ENCODE measurements at places on chromosomes 1 and 21.

DNA sequence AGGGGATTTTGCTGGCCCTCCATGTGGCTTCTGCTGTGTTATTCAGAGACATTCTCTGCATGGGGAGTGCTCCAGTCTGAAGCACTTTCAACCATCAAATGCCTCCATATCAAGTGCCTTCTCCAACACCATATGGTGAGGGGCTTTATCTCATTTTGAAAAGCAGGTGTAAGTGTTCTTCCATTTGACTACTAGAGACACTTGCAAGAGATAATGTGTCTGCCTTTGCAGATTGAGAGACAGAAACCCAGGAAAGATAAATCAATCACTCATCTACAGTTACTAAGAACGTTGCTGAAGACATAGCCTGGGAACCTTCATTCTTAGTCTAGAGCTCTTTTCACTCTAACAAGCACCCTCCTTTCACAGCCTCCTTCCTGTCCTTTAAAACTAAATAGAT is 29.5 kb upstream of the REG4 start:
- DNase-seq = no peak
- H3K36me3 ChIP-seq = no peaks in the 10 kb centered on the region
- H3K4me3 ChIP-seq = no peak overlapping the region
- H3K4me1 ChIP-seq = peaks cover 11% of the 10 kb centered on the region
- H3K27me3 ChIP-seq = no peaks in the 10 kb centered on the region

GRCh38 chr1:3036447-3037280 is 15.4 kb downstream of the ACTRT2 start:
- no peaks in the 10 kb centered on the region for H3K36me3 ChIP-seq
- H3K27me3 ChIP-seq = no peaks in the 10 kb centered on the region
- H3K27ac ChIP-seq = no peak overlapping the region
- no peak overlapping the region for H3K4me3 ChIP-seq
- DNase-seq = no peak

- H3K4me1 ChIP-seq = no peaks in the 10 kb centered on the region
- H3K27me3 ChIP-seq = no peaks in the 10 kb centered on the region
- no peak overlapping the region for H3K27ac ChIP-seq
- DNase-seq = no peak
- H3K36me3 ChIP-seq = no peaks in the 10 kb centered on the region
- H3K4me3 ChIP-seq = no peak overlapping the region
Measured at GRCh38 chr1:30286241-30286987, 437.0 kb downstream of the MATN1 start.

DNA sequence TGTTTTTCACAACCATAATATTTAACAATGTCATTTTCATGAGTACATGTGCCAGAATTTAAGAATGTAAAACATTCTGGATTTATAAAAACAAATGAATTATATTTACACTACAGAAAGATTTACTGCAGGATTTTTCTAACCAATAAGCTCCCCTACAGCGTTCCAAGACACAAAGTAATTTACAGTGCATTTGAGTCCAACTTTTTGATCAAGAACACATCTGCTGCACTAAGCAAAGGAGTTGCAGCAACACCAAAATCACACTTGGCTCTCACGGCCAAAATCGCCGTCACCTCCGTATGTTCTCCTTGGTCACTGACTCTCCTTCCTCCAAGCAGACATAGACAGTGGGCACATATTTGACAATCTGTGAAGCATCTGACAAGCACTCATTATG is 7.7 kb downstream of the VPS26C start:
- no peaks in the 10 kb centered on the region for H3K36me3 ChIP-seq
- no peaks in the 10 kb centered on the region for H3K27me3 ChIP-seq
- no peak overlapping the region for H3K27ac ChIP-seq
- no peak for DNase-seq
- peaks cover 14% of the 10 kb centered on the region for H3K4me1 ChIP-seq

- no peak for DNase-seq
- no peak overlapping the region for H3K27ac ChIP-seq
- peaks cover 60% of the 10 kb centered on the region for H3K36me3 ChIP-seq
- H3K27me3 ChIP-seq = no peaks in the 10 kb centered on the region
Measured at GRCh38 chr1:201964261-201964660, 9.0 kb downstream of the TIMM17A start.

- no peak for DNase-seq
- no peaks in the 10 kb centered on the region for H3K27me3 ChIP-seq
- no peak overlapping the region for H3K4me3 ChIP-seq
- H3K4me1 ChIP-seq = peaks cover 6% of the 10 kb centered on the region
- H3K27ac ChIP-seq = no peak overlapping the region
Measured at GRCh38 chr1:46219551-46220520, 16.7 kb downstream of the LURAP1 start.
